ENCODE measurements at places on chromosomes 6 and 20.

GRCh38 chr6:17584241-17584803, 15.8 kb upstream of the FAM8A1 start:
- DNase-seq = no peak

DNA sequence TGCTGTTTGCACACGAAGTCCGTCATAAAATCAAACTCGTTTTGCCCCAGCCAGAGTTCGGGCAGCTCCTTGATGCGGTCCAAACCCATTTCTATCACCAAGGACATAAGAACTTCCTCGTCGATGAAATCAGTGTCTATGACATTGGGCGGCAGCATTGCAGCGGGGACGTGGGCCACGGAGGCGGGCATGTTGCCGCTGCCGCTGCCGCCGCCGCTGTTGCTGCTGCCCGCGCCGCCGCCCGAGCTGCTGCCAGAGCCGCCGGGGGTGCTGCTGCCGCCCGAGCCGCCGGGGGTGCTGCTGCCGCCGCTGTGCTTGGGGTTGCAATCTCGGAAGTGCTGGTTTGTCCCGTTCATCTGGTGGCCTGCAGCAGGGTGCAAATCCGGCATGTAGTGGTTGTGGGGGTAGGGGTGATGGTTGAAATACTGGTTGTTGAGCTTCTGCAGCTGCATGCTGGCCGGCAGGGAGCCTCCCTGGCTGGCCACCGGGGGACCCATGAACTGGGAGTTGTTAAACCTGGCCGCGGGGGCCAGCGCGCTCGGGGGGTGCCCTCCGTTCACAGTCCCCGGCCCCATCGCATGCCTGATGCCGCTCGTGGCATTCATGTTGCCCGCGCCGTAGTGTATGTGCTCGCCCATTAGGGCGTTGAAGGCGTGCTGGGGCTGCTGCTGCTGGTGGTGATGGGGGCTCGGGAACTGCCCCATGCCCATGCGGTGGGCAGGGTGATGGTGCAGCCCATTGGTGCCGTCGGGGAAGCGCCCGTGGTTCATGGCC, 1.1 kb downstream of the CITED2 start:
- peak; percentile 83 for DNase-seq

DNA sequence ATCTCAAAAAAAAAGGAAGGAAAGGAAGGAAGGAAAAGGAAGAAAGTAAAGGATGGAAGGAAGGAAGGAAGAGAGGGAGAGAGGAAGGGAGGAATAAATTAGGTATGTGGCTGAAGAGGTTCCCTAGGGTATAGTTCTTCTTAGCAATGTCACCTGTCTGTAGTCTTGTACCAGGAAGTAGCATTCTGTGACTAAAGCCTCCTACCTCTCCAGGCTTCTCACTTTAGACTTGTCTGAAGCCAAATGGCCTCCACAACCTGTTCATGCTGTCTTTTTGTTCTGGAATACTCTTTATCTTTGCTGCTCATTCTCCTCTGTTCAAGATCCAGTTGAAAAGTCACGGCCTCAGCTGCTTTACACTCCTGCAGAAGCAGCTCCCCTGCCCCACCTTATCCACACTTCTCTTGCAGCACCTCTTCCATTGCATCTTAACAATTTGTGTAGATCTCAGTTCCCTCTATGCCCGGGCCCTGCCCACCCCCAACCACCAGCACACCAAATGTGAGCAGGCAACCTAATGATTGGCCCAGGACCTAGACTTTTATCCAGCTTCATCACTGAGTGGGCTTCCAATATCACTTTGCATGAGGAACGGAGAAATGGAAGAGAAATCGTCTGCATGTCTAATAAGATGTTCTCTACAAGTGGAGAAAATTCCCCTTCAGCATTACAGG, 19.1 kb downstream of the GCNT2 start:
- DNase-seq = no peak

- no peak for DNase-seq
Observed at GRCh38 chr6:3250231-3250675, 8.5 kb upstream of the PSMG4 start.

Measured in activated CD8-positive, alpha-beta memory T cell treated with anti-CD3 and anti-CD28 coated beads, Interleukin-2, amount 50 U/mL, for 48 hours (primary cell).